ENCODE measurements at places on chromosomes 5 and 9. TPM values are rescaled to one million over a fixed set of nuclear protein-coding genes. Genes with fewer than 3 reads are reported as not detected.

The ZNF608 gene
- polyA plus RNA-seq = 1.6 TPM

The TMEM8B gene
- polyA plus RNA-seq = 3.9 TPM

The NRG2 gene
- 4.6 TPM for polyA plus RNA-seq

The SLC45A2 gene
- polyA plus RNA-seq = not detected

The SLC6A18 gene
- not detected for polyA plus RNA-seq

The CBY3 gene
- polyA plus RNA-seq = not detected

The ZDHHC11B gene
- 0.55 TPM for polyA plus RNA-seq

The EMB gene
- 0.47 TPM for polyA plus RNA-seq

The BTNL8 gene
- 0.09 TPM for polyA plus RNA-seq

- DNase-seq = no peak
Measured at GRCh38 chr5:494667-495255, 29.5 kb downstream of the SLC9A3 start.

DNA sequence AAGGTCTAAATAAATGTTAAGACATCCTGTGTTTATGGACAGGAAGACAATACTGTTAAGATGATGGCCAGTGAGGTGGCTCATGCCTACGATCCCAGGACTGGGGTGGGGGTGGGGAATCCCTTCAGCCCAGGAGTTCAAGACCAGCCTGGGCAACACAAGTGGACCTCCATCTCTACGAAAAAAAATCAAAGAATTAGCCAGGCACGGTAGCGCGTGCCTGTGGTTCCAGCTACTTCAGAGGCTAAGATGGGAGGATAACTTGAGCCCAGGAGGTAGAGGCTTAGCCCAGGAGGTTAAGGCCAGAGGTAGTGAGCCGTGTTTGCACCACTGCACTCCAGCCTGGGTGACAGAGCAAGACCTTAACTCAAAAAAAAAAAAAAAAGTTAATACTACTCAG lies 5.3 kb downstream of the ROR2 start:
- DNase-seq = no peak

GRCh38 chr9:76316069-76316468 lies 78.2 kb downstream of the RFK start:
- no peak for DNase-seq

GRCh38 chr9:128636024-128636390 lies 20.6 kb downstream of the DYNC2I2 start:
- DNase-seq = peak; percentile 49

- no peak for DNase-seq
Measured at GRCh38 chr5:143558048-143558447, 154.6 kb upstream of the NR3C1 start.

DNA sequence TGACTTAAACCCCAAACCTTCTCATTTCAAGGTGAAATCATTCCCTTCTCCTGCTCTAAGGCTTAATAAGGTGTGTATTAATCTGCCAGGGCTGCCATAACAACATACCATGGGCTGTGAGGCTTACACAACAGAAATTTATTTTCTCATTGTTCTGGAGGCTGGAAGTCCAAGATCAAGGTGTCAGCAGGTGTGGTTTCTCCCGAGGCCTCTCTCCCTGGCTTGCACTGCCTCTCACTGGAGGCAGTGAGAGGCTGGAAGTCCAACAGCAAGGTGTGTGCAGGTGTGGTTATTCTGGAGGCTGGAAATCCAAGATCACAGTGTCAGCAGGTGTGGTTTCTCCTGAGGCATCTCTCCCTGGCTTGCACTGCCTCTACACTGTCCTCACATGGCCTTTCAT lies 280.3 kb upstream of the TUT7 start:
- no peak for DNase-seq

- DNase-seq = no peak
Measured at GRCh38 chr5:98805070-98805469, 31.6 kb downstream of the RGMB start.

- no peak for DNase-seq
Measured at GRCh38 chr5:72245546-72245945, 74.5 kb downstream of the MRPS27 start.

DNA sequence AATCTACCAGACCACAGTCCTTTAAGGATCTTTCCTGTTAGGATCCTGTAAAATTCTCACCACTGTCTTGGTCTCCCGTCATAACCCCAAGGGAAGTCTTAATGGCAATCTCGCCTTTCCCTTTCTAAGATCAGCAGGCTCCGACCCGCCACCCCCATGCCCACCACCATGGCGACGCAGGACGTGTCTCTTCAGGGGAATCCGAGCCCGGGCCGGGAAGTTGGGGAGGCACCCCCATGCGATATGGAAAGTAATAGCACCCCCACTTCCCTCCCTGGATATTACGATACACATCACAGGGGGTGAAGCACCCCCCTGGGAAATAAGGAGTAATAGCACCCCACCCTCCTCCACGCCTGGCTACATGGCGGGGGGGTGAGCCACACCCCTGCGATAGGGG lies 8.3 kb upstream of the STK32A start:
- DNase-seq = no peak

DNA sequence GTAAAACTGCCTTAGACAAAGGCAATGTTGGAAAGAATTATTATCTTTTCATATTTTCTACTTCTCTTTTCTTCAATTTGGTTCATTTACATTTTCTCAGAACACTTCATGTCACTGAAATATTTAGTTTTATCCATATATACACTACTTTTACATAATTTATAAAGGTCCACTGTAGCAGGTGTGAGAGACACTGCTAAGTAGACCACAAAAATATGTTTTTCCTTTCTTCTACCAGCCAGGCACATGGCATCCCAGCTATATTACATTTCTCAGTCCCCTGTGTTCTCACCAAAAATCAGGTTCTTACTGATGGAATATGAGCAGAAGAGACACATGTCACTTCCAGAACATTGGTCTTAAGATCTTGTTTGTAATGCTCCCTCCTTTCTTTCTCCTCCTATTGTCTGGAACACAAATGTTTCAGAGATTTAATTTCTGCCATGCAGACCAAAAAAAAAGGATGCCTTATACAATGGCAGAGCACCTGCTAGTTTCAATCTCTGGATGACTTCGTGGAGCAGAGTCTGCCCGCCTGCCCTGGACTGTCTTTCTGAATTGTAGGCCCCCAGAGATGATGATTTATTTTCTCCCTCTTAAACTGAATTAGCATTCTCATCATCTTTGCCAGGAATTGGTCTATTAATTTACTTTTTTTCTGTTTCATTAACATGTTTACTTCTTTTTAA lies 125.4 kb upstream of the ACOT12 start:
- DNase-seq = no peak

DNA sequence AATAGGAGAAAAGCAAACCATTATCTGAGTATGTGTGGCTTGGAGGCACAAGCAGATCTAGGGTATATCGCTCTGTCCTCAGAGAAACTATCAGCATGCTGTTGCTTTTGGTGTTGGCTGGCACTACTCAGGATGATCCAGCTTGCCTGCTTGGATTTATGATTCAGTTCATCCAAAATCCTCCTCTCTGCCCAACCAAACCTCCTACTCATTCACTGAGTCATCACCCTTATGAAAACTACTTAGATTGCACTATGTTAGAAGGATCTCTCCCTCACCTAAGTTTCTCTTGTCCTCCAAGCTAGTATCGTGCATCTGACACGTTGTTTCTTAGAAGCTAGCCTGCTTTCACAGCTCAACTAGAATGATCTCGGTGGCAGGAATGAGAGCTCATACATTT lies 14.2 kb upstream of the ZBED3 start:
- no peak for DNase-seq

- no peak for DNase-seq
Measured at GRCh38 chr9:98615633-98616032, 93.1 kb downstream of the GABBR2 start.

GRCh38 chr5:32394981-32395380 lies 49.6 kb downstream of the ZFR start:
- no peak for DNase-seq

DNA sequence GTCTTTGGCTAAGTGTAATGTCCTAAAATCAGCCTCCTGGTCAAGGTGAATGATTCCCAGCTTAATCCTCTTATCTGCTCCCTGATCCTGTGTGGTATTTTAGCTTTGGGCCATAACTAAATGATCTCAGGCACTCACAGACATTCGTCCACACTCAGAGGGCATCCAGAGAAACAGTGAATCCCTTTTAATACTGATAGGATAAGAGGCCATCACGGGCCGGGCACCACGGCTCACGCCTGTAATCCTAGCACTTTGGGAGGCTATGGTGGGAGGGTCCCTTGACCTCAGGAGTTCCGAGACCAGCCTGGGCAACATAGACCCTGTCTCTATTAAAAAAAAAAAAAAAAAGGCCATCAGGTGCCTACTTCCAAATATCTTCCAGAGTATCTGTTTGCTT lies 6.3 kb downstream of the PDCL start:
- no peak for DNase-seq

DNA sequence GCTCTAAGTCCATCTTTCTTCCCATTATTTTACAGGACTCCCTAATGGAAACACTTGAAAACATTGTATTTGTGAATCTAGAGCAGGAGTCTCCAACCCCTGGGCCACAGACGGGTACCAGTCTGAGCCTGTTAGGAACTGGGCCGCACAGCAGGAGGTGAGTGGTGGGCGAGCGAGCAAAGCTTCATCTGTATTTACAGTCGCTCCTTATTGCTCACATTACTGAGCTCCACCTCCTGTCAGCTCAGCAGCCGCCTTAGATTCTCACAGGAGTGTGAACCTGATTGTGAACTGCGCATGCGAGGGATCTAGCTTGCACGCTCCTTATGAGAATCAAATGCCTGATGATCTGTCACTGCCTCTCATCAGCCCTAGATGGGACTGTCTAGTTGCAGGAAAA lies 111.0 kb downstream of the MED27 start:
- DNase-seq = no peak

DNA sequence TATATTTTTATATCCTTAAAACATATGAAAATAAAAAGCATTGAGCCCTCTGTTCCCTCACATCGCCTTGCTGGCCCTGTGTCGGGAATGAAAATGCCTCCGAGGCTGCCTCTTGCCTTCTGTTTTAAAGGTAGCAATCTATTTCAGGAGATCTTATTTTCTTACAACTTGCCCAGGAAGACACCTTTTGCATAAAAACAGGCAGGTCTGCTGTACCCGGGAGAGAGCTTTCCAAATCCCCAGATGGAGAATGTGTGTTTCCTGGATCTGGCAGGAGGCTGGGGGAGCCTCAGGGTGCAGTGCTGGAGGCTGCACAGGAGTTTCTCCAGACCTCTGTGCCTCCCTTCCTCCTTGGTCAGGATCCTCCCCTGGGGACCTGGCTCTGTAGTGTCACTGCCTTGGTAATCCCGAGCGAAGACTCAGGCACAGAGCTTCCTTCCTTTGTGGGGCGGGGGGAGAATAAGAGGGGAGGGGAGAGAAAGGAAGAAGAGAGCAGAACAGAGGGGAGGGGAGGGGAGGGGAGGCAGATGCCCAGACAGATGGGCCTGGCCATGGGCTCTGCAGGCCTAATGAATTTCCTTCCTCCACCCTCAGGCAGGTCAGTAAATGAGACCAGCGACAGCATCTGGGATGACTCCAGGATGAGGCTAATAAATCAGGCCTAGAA lies 104.0 kb upstream of the BOD1 start:
- no peak for DNase-seq

DNA sequence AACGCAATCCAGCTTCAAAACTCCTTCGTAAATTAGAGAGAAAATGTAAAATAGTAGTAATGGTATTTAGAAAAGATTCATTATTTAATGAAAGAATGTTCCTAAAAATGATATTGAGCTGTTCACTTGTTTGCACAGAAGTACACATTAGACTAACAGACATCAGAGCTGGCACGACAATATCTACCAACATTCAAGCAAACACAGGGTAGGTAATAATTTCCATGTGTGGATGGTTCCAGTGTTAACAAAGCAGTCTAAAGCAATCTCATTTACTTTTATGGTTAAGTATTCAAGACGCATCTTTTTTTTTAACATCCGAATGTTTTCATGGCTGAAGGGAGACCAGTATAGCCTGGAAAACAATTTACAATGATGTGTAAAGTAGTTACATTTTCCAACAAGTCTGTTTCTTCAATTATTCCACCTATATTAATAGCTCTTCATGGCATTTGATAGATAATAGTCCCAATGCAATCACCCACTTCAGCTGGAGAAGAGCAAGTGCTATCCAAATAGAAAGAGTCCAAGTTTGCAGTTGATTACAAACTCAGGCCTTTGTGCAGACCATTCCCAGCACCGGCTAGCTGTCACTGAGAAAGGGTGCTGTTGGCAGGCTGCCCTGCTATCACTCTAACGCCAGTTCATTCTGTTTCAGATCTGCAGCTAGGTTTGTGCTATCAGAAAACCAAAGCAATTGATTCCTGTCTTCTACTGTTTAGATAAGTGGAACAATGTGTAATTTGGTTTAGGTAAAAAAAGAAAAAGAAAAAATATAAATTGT lies 458.8 kb downstream of the DTWD2 start:
- DNase-seq = no peak

- DNase-seq = no peak
Measured at GRCh38 chr9:76562511-76562911, 103.5 kb downstream of the GCNT1 start.

DNA sequence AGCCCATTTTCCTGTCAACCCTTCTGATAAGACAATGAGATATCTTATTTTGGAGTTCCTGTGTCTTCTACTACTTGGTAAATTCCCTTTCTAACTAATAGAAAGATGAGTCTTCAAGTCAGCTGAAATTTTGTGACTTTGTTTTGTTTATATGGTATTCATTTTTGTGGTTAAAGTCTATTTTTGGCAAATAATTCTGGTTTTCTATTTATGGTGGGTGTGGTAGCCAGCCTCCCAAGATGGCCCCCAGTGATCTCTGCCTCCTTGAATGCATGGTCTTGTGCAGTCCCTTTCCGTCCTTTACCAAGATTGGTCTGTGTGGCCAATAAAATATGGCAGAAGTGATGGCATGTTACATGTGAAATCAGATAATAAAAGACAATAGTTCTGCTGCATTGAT lies 91.5 kb downstream of the NR3C1 start:
- no peak for DNase-seq

GRCh38 chr9:127813686-127814226 lies 11.1 kb downstream of the FPGS start:
- no peak for DNase-seq

GRCh38 chr5:160961038-160961437 lies 109.0 kb upstream of the ATP10B start:
- DNase-seq = no peak

- DNase-seq = no peak
Measured at GRCh38 chr9:4965174-4965821, 19.8 kb upstream of the JAK2 start.

Measured in psoas muscle (tissue), 8 donors.